ENCODE measurements at places on chromosomes 1 and 21.

DNA sequence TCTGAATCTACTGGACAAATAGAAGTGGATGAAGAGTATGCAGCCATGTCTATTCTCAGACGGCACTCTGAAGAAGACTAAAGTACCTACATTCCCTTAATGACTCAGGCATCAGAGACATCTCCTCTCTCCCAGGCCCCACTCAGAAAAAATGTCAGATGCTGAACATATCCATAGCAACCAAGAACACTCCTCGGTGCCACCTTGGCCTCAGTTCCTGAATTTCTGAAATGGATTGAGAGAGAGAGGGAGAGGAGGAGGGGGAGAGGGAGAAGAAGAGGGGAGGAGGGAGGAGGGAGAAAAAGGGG, 16.0 kb upstream of the OVAAL start:
- DNase-seq, result no peak

DNA sequence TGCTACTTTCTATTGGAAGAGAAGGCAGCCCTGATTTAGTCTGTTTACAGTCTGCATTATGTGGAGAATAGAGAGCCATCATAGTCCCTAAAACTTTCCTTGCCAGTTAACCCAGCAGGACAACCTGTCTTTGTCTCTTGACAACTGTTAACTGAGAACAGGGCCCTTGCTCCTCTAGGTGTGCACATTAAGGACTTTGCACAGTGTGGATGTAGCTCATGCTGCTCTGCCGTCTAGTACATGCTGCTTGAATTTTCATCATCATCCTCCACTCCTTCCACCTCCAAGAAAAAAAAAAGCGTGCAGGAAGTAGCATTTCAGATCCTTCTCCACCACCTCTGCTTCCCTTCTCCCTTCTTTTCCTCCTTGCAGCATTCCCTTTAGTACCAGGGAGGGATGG, 91.5 kb downstream of the PBX1 start:
- DNase-seq, result no peak

- DNase-seq, result no peak
Observed at GRCh38 chr1:81489372-81489934, 311.3 kb upstream of the ADGRL2 start.

- DNase-seq, result no peak
Observed at GRCh38 chr1:3614755-3615742, 3.7 kb upstream of the MEGF6 start.

GRCh38 chr1:61301824-61302657, 219.7 kb downstream of the NFIA start:
- peak; percentile 25 for DNase-seq

DNA sequence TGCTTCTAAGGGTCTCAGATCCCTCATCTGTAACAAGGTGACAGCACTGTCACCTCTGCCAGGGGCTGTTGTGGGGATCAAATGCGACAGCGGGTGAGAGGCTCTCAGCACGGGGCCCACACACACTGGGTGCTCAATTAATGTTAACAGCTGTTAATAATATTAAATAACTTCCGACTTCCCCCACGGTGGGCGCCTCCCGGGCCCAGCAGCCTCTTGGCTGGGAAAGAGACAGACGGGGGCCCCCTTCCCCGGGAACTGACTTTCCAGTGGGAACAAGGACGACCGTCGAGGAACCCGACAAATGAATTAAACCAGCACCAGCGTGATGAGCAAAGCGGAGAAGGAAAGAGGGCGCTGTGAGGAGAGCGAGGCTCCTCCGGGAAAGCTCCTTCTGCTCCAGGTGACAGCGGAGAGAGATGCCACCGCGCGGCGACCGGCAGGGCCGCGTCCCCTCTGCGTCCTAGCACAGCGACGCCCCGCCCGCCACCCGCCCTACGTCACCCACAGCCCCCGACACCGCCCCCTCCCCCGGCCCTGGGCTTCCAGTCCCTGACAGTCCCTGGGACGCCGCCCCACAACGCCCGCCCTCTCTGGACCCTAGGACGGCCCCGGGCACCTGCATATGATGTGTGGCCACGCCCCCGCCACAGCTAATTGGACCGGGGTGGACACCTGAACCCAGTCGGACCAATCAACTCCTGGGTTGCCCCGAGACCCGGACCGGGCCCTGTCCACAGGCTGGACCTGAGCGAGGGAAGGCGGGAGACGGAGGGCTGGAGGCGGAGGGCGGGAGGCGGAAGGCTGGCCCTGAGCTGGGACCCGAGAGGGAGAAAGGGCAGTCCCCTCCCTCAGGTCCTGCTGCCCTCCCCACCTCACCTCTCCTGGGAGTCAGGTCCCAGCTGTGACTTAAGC, 38.2 kb downstream of the MATN1 start:
- peak; percentile 7 for DNase-seq

DNA sequence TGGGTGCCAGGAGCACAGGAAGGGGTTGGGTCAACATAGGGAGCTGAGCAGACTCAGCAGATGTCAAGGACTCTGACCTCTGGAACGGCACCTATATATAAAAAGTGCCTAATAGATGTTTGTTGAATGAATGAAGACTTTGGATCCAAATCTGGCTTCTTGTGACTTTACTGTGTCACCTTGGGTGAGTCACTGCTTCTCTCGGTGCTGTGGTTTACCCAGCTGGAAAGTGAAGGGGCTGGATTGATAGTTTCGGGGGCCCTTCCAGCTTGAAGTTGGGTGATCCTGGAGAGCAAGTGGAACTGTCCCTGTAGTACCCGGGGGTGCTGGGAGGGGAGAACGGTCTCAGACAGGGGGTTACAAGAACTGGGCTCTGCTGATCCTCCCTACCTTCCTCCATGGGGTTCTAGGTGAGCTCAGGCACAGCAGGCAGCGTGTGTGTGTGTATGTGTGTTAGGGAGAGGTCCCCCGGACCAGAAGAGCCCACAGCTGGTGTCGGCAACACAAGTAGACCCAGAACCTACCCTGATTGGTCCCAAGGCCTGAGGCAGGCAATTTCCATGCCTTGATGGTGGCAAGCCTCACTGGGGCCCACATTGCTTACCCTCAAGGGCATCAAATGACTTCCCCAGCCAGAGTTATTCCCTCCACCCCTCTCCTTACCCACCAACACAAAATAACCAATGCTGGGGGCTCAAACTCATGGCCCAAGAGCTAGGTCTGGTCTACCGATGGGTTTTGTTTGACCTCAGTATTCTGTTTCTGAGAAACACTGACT, 5.5 kb upstream of the PADI1 start:
- DNase-seq, result no peak

DNA sequence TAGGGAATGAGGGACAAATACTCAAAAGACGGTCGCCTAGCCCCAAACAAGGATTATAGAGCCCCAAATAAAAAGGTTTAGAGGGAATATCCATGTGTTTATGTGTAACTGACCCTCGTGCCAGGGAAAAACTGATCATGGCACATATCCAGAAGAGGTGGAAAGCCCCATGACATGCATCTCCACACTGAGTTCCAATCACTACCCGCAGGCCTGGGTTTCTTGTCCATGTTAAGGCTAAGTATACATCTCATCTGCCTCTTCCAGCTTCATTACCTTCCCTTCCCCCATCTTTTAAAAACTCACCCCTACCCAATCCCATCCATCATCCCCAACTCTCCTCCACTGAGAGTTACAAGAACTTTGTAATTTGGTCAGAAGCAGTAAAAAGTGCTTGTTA, 15.2 kb downstream of the GADD45A start:
- DNase-seq, result no peak

DNA sequence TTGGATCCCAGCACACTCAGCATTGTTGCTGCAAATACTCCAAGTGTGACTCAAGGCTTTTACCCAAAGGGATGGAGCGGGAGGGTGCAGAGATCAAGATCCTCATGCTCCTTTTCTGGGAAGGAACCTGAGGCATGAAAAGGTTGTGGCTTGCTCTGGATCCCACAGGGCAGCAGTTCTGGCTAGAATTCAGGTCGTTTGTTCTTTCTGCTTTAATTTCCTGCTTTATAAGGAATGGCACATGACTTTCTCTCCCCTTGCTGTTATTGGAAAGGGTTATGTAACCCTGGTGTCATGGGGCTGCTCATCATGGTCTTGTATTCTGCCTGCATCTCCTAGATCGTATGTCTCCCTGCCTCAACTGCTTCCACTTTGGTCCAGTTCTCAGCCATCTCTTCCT, 101.6 kb downstream of the NOS1AP start:
- no peak for DNase-seq

GRCh38 chr1:67159233-67159632, 7.0 kb upstream of the IL23R start:
- peak; percentile 43 for DNase-seq
